Type B pancreatic cell (in vitro differentiated cells): ENCODE measurements at places on chromosomes 13 and 19. TPM values are rescaled to one million over a fixed set of nuclear protein-coding genes. Genes with fewer than 3 reads are reported as not detected.

BRSK1 gene
- total RNA-seq, result 9.8 and 32.3 TPM in 2 replicates

ZNF844 gene
- total RNA-seq, result 11.2 and 20.7 TPM in 2 replicates

MBD3L2 gene
- not detected in 2 replicates for total RNA-seq

GNA15 gene
- total RNA-seq, result 1.6 and 3.9 TPM in 2 replicates

ADAMTS10 gene
- 6.4 and 59.2 TPM in 2 replicates for total RNA-seq

MCF2L gene
- total RNA-seq, result 37.3 and 46.9 TPM in 2 replicates

PCDH9 gene
- total RNA-seq, result 12.8 and 20.2 TPM in 2 replicates

TMEM145 gene
- total RNA-seq, result 0.88 and 3.6 TPM in 2 replicates

- DNase-seq, result no peak
These were observed 8.0 kb upstream of the SMARCA4 start for GRCh38 chr19:10952809-10953208.

DNA sequence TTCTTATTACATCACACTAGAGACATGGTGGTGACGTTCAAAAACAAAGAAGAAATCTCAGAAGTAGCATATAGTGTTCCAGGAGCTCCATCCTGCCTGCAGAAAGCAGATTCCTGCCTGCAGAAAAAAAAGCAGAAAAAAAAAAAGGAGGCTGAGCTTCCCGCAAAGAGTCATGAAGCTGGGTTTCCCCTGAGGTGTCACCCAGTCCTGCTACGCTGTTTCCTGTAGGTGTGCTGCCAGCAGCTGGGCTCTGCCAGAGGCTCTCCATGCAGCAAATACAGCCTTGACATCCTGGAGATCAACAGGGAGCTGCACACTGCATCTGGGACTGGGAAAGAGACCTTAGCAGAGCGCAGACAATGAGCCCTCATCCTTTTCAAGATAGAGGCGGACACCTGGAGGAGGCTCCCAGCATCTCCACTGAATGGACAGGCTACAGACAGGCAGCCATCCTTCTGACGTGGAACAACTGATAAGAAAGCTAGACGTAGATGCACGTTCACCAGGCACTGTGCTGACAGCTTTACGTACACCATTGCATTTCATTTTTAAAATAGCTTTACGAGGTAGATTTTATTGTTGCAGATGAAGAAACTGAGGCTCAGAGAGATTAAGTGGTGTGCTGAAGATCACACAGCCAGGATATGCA, 350.9 kb downstream of the FOXO1 start:
- DNase-seq, result no peak

GRCh38 chr13:113402471-113403254, 38.7 kb upstream of the GRTP1 start:
- no peak for DNase-seq

- peak; percentile 90 for DNase-seq
These were observed at the start of gene KANK3 for GRCh38 chr19:8342684-8343482. KANK3 (minus strand) TSS chr19:8343262; CDS start chr19:8337828, 5,434 bp downstream.

DNA sequence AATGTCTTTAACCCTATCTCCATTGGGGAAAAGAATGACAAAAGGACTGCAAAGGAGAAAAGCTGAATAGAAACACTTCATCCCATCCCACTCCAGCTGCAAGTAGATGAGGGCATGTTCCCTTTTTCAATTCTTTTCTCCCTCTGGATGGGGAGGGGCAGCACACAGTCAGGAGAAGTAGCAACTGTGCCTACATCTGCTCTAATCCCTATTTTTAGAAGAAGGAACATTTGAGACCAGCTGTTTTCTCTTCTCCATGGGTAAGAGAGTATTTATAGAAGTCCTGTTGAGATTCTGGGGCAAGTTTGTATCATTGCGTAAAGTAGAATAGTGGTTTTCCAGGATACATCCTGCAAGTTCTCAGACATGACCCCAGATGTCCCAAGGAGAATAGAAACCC, 9.3 kb upstream of the GTF3A start:
- no peak for DNase-seq

DNA sequence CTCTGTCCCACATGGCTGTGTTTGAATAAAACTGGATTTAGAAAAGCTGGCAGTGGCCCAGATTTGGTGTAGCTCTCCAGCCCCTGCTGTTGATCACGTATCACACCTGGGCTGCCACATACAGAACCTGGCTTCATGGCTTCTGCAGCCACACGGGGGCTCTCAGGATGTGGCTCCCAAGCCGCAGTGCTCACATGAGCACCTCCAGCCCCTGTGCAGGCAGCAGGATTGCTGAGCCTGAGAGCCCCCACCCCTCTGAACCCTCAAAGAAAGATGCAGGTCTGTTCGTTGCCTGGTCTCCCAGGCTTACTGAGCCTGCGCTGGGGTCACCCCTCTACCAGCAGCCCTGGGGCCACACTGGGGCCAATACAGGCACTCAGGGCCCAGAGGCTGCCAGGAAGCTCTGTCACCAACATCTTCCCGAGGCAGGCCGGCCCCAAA, 2.7 kb downstream of the PLEKHF1 start:
- no peak for DNase-seq

DNA sequence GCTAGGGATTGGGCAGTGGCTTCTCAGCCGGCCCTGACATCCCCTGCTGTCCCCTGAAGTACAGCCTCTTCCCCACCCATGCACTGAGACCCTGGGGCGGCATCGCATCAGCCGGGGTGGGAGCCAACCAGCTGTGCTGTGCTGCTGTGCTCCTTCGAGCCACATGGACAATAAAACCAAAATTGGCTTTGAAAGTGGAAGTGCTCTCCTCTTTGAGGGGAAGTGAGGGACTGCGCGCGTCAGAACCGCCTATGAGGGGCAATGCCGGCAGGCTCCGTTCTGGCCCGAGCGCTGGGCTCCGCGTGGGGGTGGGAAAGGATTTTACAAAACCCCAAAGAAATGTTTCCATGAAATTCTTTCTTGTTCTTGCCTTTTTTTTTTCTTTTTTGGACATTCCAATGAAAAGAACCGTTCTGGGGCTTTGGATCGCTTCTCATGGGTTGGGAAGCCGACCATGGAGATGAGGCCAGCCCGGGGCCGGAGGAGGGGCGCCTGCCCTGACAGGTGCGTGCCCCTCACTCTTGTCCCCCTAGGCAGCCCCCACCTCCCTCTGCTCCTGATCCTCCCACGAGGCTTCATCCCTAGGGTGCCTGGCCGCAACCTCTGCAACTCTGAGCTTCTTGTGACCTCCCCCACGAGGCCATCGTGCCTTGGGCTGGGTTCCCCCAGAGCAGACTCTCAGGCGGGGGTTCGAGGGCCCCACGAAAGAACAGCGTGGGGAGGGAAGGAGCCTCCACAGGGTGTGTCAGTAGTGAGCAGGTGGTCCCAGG, 22.6 kb downstream of the KLHL26 start:
- no peak for DNase-seq

- no peak for DNase-seq
These were observed 145.2 kb upstream of the KLHL1 start for GRCh38 chr13:70253411-70253810.

GRCh38 chr13:41970918-41971317, 10.0 kb upstream of the VWA8 start:
- DNase-seq, result no peak

DNA sequence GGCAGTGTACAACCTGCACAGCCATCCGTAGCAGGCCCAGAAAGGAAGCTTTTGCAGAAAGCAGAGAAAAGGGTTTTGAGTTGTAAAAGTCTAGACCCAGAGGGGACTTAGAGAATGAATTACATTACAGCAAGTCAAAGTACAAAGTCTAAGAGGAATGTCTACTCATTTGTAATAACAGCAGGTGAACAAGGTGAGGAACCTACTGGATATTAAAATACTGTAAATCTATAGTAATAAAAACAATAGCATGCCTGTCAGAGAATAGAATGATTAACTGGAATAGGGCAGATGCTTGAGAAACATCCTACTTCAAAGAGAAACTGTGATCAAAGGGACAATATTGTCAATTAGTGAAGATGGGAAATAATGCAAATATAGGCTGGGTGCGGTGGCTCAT, 18.3 kb upstream of the ZNF414 start:
- no peak for DNase-seq

DNA sequence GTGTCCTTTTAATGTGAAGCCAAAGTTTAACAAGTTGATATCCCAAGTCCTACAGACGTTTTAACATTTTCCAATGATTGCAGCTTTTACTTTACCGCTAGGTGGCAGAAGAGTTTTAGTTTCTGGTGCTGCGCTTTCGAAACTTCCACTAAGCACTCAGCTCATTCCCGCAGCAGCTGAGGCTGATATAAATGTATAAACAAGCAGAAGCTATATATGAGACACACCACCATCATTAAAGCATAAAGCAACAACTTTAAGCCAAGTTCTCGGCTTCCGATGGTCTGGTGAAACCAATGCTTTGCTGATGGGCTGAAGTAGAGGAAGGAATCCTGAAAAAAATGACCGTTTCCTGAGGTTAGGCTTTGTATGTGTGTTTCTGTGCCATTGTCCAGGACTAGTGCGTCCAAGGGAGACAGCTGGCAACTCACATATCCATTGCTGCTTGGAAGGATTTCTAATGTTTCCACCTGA, 753.9 kb downstream of the OLFM4 start:
- no peak for DNase-seq

GRCh38 chr13:26941345-26942174, 181.0 kb upstream of the GPR12 start:
- no peak for DNase-seq

DNA sequence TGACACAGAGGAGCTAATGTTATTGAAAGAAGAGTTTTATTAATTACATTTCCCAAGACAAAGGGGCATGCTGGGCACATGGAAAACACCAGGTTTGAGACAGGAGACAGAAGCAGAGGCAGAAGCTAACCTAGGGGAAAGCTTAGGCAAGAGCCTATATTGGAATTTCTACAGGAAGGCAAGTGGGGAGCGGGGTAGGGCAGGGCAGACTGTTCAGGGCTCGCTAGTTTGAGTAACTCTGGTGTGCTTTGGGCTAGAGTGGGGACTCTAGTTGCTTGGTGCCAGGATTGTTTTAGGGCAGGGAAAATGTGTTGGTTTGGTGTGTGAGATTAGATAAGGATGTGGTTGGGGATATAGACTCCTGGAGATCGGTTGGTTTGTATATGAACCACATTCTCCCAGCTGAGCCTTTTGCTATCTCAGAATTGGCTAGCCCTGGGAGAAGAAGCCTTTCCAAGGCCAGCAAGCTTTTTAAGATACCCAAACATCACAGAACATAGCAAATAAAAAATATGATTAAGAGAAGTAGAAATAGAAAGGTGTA, 8.4 kb upstream of the UFM1 start:
- no peak for DNase-seq

DNA sequence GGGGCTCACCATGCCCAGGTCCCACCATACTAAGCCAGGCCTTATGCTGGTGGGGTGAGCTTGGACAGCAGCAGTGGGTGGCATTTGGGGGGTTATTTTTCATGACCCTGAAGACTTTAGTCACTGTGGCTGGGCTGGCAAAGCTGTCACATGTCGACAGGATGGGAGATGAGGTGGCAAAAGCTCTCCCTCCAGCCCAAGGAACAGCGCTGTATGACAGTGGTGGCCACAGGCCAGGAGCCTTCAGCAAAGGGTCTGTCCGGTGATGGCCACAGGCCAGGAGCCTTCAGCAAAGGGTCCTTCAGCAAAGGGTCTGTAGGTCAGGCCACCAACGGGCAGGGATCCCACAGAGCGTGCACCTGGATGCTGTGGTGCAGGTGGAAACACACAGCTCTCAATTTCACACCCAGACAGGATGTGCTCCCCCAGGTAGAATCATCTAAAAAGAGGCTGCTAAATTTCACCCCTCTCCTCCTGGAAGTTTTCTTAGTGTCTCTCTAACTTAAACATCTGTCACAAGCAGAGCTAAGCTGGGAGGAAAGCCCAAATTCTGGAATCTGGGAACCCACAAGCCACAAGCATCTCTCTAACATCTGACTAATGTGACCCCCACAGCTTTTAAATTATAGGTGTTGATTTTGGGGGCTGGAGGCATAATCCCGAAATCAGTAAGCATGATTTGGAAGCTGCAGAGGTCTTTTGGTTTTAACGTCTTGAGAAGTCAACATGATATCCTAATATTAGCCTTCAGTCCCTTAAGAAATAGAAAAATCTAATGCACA, 23.0 kb downstream of the COL4A1 start:
- no peak for DNase-seq

GRCh38 chr13:27789495-27790303, 2.6 kb upstream of the GSX1 start:
- no peak for DNase-seq

- no peak for DNase-seq
These were observed 16.2 kb downstream of the UNC13A start for GRCh38 chr19:17671906-17672305.

DNA sequence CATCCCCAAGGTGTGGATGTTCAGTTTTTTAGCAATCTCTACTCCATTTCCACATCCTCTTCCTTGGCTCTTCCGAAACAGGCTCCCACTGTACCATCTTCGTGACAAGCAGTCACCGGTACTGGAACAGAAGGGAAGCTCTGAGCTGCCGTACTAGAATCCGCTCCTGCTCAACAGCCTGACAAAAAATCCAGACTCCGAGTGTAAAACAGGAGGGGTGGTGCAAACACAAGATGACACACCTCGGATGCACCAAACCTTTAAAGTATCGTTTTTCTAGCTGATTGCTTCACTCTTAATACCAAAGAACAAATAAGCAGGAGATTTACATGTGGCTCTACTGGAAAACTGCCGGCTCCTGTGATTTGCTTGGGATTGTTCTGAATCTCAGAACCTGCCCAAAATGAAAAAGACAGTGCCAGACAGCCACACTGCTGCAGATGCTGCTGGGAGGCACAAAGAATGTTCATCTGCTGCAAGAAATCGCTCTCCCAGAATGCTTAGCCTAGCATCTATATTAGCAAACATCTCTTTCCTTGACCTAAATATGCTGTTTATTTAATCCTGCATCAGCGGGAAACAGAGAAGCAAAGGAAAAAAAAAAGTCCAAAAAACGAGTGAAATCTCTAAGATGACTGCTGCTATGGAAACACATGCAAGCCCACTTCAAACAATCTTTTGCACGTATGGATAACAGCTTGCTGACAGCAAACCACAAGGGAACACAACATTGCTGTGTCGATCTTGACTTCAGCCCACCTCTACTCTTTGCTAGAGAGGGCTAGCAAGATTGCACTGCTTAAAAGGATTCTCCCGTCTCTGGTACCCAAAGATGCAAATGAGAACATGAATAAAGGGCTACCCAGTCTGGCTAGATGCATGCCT, 38.0 kb upstream of the DOCK9 start:
- DNase-seq, result no peak

- DNase-seq, result no peak
These were observed 2.7 kb downstream of the DMRTC2 start for GRCh38 chr19:41847351-41848105.
